Activated T-cell treated with anti-CD3 and anti-CD28 coated beads, Interleukin-2, amount 50 U/mL, for 4 hours (primary cell): ENCODE measurements at places on chromosomes 2 and 18.

- DNase-seq = no peak
Observed at GRCh38 chr18:41021089-41021488, 933.9 kb upstream of the PIK3C3 start.

- no peak for DNase-seq
Observed at GRCh38 chr18:5463390-5463789, 80.4 kb downstream of the EPB41L3 start.

DNA sequence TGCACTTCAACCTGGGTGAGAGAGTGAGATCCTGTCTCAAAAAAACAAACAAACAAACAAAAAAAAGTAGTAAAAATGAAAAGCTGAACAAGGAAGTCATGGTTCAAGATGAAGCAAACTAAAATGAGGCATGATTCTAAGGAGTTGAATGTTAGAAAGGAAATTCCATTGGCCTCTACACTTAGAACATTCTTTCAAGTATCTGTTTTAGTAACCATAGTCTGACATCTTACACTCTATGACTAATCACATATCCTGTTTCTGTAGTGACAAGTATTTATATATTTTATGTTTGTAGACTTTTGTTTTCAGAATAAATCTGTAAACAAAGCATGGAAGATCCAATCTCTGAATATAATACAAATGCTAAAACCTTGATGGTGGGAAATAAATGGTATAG is 164.1 kb downstream of the KIAA1328 start:
- DNase-seq = no peak

DNA sequence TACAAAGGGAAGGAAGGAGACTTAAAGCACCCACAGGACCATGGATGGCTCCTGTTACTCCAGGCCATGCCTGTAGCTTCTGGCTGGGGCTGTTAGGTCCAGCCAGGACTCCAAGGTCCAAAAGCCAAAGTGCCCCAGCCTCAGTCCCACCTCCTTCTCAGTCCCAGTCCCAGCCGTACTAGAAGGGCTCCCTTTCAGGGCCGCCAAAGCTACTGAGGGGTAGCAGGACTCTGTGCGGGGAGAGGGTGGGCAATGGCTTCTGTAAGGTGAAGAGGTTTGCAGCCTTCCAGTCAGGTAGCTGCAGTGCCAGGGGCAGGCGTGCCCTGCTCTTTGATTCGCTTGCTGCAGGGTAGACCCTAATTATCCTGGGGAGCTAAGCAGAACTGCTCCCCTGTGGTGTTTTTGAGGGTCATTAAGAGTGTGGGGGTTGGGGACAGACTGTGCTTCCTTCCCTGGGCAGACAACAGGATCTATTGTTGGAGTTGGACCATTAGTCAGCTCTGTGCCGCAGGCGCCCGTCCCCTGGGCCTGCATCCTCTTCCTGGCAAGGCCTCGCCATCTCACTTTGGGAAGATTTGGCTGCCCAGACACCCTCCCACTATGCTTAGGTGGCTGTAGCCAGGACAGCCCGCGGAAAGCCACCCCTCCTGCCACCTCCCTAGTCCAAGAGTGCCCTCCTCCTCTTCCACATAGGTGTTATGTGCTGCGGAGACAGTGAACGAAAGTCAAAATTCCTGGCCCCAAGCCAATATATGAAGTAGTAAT is 118.8 kb downstream of the ZBTB7C start:
- DNase-seq = no peak

DNA sequence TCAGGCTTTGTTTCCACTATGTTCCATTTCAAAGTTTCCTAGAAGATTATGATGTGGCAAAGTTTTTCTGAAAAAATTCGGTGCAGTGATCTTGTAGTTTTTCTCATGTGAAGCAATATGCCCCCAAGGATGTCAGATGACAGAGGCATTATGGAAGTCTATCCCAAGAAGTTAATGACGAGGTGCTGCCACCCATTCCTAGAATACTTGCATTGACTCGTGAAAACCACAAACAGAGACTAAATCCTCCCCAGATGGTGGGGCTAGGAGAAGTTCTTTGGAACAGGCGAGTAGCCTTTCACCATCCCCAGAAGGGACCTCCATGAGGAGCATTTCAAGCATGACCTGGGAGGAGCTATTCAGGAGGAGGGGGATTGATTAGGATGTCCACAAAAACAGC is 40.2 kb upstream of the COPS8 start:
- no peak for DNase-seq

DNA sequence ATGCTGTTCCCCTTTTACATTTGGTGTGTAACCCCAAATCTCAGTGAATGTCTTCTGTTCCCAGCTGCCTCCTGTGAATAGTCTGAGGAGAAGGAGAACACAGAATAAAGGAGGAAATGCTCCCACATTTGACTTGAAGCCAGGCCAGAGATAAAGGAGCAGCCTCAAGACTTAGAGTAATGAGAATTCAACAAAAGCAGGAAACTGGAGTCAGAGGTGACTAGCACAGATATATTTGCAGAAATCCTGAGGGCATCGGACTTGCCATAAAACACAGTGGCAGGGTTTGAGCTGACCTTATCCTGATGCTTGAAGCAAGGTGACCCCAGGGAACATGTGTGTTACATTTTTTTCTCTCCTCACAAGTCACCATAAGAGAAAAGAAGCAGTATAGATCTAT is 291.4 kb upstream of the RND3 start:
- no peak for DNase-seq

DNA sequence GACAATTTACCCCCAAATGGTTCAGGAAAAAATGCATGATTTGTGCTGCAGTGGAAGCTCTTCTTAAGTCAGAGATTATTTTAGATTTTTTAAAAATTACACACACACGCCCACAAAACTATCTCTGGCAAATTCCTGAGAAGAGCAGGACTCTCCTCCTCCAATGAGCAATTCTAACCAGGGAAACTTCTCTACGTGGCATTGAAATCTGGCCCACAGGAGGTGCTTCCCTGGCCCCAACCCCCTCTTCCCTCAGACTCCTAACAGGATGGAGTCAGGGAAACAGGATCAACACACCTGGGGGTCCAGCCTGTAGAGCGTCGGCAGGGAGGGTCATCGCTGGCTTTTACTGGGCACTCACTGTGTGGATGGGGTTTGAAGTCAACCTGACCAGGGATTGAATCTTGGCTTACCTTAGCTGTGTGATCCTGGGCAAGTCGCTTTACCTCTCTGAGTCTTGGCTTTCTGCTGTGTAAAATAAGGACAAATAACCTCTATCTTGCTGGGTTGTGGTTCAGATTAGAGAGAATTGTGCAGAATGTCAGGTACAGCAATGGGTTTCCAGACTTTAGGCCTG is 65.4 kb upstream of the ASAP2 start:
- no peak for DNase-seq

GRCh38 chr2:54429054-54429453 is 27.1 kb upstream of the SPTBN1 start:
- DNase-seq = no peak

DNA sequence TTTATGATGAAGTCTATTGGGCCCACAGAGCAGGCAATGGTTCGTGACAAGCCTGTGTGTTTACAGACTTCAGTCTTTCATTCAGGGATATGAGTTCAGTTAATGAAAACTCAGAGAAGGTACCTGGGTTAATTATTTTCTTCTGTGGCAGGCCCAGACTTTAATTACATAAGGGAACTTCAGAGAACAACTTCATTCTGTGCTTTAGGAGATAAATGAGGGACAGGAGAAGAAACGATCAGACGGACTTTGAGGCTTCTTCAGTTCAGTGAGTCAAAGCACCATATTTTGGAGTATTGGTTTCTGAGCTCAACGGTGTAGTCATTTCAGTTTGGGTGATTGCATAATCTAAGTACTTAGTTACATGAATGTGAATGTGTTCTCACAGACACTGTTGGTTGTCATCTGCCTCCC is 203.0 kb upstream of the KCNJ3 start:
- DNase-seq = no peak

DNA sequence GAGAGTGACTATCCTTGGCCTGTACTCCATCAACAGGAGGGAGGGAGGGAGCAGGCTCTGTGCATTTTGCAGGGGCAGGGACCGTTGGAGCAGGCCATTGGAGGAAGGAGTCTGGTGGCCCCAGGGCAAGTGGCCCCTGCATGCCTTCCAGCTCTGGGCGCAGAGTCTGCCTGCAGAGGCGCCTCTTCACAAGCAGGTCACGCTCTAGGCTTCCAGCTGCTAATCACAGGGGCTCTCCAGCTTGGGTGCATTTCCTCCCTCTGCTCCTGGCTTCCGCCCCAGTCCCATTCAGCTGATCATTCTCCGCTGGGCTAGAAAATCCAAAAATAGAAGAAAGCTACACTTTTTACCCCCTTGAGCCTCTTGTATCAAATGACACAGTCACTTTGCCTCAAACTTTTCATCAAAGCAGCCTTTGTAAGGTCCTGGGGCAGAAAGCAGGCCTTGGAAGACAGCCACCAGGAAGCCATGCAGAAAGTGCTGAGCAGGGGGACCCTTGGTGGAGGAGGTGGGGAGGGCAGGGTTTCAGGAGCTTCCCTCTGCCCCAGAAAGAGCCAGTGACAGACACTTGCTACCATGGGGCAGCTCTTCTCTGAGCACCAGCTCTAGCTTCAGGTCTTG is 11.3 kb downstream of the TMEM247 start:
- no peak for DNase-seq

DNA sequence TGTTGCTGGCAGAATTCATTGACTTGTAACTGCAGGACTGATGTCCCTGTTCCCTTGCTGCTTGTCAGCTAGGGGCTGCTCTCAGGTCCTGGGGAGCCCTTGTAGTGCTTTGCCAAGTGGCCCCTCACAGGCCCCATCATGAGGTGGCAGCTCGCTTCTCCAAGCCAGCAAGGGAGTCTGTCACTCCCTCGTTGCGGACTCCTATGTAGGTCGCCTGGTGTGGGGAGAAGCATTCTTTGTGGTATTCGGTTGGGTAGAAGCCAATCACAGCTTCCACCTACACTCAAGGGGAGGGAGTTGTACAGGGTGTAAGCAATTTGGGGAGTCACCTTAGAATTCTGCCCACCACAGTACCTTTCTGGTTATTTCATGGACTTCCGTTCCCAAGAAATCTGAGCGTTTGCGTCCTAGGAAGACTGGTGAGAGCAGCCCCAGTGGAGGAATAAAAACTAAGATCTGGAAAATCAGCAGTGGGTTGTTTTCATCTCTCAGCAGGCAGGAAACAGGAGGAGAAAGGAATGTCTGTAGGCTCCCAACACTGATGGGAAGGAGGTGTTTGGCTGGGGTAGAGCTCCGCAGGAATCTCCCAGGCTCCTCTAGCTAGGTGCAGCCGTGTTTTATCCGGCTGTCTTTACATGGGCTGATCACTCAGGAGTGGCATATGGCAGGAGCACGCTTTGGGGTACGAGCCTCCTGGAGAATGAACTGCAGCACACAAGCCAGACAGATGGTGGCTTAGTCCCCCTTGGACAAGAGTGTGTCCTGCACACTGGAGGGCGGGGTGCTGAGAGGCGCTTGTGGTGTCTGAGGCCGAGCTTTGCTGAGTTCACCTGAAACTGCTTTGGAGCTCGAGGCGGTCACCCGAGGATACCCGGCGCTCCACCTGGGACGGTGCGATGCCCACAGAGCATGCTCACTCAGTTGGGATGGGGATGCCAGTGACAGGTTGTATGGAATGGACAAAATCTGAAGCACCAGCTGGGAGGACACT is 58.3 kb downstream of the LDLRAD4 start:
- no peak for DNase-seq

- DNase-seq = no peak
Observed at GRCh38 chr2:237996021-237996593, 29.3 kb downstream of the UBE2F start.
